Trophoblast cell (in vitro differentiated cells and primary cell): ENCODE measurements at places on chromosomes 6 and 20.

GRCh38 chr6:170160031-170160627 lies 130.7 kb downstream of the DLL1 start:
- DNase-seq = peak; percentile 26

- no peak for DNase-seq
These were observed 3.4 kb downstream of the MBOAT1 start for GRCh38 chr6:20208687-20209378.

GRCh38 chr6:31686483-31686882 lies 5.6 kb upstream of the LY6G5C start:
- DNase-seq = no peak

GRCh38 chr6:16623029-16623653 lies 138.1 kb downstream of the ATXN1 start:
- DNase-seq = no peak

DNA sequence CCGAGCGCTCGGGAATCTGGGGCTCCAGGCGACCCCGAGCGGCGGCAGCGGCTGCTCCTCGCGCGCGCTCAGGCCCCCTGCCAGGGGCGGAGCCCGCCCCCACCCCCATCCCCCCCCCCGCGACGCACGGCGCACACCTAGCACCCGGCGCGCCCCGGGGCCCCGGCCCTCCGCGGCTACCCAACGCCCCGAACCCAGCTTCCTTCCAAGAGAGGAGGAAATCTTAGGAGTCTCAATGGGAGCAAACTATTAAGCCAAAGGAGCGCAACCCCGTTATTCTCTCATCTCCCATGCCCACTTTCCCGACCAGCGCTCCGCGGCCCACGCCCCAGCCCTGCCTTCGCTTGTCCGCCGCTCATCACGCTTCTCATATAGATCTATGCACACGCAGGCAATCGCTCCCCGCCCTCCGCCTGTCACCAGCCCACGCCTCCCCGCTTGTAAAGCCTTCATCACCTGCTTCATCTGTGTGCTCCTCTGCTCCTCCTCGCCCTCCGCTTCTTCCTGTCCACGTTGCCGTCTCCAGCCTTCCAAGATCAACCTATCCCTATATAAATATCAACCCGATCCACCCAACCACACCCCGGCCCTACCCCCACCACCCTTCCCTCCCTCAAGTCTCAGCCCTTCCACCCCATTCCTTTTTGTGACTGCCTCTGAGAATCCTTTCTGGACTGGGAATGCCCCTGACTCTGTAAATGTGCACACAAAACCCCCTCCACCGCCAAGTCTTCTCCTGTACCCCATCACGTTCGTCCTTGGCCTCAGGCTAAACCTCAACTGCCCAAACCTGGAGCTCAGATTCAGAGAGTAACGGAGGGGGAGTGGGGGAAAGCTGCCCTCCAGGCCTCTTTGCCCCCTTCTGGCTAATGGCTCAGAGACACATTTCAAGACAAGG lies at the start of gene DLK2:
TSS of gene DLK2 (minus strand) at position 18 of the 898 bp plus-strand sequence. CDS start 723 bp downstream, outside the sequence.
- DNase-seq = peak; percentile 74

- DNase-seq = no peak
These were observed 13.3 kb upstream of the SOX12 start for GRCh38 chr20:312067-312466.

GRCh38 chr6:19752746-19753145 lies 84.4 kb upstream of the ID4 start:
- no peak for DNase-seq

DNA sequence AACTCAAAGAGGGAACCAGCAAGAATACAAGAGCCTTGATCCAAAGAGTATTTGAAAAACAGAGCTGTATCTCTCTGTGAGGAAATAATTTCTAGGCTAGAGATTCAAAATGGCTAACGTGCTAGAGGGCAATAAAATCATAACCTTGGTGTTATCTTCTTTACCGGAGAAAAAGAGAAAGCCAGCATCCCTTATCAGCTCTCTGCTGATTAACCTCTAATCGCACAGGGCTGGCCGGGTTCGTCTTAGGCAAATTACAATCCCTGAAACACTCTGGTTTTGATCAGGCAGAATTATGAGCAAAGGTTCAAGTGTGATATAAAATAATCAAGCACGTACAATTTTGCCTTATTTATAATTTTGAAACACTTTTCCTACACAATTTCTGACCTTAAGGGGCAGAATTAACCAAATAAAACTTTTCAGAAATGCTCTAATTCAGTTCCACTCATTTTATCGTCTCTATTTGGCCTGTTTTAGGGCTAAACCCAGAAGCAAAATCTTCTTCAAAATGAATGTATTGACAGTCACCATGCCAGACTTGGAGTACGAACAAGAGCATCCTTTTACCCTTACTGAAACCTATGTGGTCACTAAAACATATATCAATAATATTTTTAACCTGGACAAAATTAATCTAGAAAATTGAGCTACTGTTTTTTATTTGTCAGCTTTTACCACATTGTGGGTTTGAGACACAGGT lies 13.7 kb downstream of the PSMB9 start:
- no peak for DNase-seq

DNA sequence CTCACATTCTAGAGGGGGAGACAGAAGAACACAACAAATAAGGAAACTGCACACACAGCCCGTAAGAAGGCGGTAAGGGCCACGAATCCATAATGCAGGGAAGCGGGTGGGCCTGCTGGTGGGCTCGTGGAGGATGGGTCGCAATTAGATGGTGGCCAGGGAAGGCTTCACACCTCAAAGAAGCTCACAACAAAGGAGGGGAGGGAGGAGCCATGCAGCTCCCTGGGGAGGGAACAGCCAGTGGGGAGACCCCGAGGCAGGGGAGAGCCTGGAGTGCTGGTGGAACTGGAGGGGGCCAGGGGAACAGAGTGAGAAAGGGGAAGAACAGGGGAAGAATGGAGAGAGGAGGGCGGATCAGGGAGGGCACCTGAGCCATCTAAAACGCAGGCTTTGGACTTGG lies 13.4 kb downstream of the SRC start:
- DNase-seq = no peak

DNA sequence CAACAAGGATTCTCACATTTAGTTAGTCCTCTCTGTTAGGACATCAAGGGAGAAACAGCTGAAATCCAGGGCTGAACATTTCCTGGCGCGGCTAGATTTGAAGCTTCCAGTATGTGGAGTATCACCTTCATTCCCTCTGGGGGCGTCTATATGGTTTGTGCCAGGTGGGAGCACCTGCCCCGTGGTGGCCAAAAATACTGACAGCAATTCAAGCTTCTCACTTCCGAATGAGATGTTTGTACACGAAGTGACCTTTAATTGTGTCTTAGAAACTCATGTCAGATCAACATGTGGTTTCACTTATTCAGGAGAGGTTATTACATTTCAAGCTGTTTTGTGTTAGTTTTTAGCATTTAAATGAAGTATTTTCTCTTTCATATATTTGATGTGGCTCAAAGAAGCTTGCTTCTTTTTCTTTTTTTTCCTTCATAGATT lies 67.3 kb upstream of the ZNF217 start:
- no peak for DNase-seq

- DNase-seq = no peak
These were observed 615.3 kb upstream of the BTBD3 start for GRCh38 chr20:11302436-11302835.

DNA sequence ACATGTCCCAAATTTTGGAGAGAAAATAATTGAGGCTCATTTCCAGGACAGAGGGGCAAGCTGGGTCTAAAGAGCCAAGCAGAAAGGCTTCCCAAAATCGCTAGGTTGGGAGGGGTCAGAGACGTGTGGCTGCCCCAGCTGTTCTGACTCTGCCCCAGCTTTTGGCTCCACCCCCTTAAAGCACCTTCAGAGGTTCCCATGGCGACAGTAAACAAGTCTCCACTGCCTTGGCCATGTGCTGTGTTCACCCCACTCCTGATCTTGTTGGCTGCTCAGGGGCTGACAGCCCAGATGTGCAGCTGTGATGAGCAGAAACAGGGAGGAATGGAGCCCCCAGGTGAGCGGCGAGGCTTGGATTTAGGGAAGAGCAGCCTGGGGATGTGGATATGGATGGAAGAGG lies 72.8 kb upstream of the SPTLC3 start:
- no peak for DNase-seq

- no peak for DNase-seq
These were observed 469 bp downstream of the SYNJ2 start for GRCh38 chr6:157982102-157982562.

DNA sequence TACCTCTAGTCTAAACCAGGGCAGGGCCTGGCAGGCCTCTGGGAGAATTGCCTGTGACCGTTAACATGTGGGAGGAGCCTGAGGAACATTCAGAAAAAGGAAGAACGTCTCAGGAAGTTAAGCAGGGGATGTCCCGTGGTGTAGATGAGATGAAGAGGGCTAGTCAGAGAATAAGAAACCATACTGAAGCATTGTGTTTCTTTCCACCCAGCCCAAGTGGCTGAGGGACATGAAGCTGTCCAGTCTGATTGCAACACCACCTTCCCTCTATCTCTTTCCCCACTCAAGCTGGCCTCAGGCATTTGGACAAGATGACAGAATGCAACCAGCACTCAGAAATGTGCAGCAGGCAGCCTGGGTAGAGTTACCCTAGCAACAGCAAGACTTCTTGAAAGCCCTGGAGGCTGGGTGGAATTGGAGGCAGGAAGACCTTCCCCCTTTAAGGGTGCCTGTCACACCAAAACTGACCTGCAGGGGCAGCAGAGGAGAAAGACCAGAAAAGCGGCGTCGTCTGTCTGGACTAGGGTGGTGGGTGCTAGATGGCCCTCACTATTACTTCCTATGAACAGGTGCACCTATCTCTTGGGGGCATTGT lies 186.1 kb downstream of the UNC5CL start:
- DNase-seq = peak; percentile 93

DNA sequence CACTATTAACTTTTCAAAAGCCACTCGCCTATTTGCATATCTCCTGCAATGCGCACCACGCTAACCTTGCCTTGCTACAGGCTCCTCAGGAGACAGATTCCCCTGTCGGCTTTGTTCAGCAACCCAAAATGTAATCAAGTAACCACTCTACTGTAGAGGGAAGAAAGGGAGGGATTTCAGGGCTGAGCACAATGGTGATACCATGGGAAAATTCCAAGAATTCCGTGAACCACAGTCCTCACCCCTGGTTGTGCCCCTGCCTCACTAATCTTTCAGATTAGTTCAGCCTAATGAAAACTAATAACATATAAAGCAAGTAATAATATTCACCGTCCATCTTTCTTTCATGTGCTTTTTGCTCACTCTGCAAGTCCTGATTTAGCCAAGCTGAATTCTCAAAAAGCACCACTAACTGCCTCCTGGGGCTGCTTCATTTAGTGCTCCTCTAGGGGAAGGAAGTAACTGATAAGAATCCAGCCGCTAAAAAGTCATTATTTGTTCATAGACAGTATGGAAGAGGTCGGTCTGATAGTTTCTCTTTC lies 6.6 kb downstream of the CITED2 start:
- DNase-seq = no peak

GRCh38 chr20:62149532-62150309 lies 6.2 kb downstream of the SS18L1 start:
- peak; percentile 82 for DNase-seq
